ENCODE measurements at places on chromosomes 2 and 18. TPM values are rescaled to one million over a fixed set of nuclear protein-coding genes. Genes with fewer than 3 reads are reported as not detected.

- DNase-seq = no peak
Observed at GRCh38 chr18:75133721-75134610, 75.0 kb downstream of the PTGR3 start.

DNA sequence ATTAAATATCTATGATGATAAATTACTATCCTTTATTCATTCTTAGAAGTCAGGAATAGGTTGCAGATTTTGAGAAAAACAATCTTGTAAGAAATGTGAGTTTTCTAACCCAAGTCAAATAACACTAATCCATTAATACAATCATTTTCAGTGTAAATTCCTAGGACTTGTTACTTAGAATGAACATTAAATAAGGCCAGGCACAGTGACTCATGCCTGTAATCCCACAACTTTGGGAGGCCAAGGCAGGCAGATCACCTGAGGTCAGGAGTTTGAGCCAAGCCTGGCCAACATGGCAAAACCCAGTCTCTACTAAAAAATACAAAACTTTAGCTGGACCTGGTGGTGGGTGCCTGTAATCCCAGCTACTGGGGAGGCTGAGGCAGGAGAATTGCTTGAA is 45.8 kb upstream of the CDKL4 start:
- no peak for DNase-seq

GRCh38 chr2:231057590-231057989 is 923 bp downstream of the PSMD1 start:
- DNase-seq = no peak

GRCh38 chr18:44816050-44816449 is 135.4 kb downstream of the SETBP1 start:
- no peak for DNase-seq

DNA sequence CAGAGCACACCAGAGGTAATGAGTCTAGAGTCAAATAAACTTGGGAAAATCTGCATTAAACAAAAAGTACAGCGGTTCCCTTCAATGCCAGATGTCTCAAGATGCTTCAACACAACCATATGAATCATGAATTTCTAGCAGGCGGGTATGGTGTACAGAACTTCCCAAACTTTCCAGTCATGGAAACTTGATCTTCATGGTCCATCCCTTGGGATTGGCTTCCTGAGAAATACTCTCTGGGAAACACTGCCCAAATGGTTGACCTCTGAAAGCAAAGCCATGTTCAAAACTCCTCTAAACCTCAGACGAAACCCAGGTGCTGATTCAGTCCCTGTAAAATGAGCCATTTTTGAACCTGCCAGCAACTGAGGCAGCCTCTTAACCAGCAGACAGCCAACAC is 16.4 kb upstream of the TMEM247 start:
- DNase-seq = no peak

GRCh38 chr18:36465970-36466369 is 168.5 kb downstream of the FHOD3 start:
- no peak for DNase-seq

DNA sequence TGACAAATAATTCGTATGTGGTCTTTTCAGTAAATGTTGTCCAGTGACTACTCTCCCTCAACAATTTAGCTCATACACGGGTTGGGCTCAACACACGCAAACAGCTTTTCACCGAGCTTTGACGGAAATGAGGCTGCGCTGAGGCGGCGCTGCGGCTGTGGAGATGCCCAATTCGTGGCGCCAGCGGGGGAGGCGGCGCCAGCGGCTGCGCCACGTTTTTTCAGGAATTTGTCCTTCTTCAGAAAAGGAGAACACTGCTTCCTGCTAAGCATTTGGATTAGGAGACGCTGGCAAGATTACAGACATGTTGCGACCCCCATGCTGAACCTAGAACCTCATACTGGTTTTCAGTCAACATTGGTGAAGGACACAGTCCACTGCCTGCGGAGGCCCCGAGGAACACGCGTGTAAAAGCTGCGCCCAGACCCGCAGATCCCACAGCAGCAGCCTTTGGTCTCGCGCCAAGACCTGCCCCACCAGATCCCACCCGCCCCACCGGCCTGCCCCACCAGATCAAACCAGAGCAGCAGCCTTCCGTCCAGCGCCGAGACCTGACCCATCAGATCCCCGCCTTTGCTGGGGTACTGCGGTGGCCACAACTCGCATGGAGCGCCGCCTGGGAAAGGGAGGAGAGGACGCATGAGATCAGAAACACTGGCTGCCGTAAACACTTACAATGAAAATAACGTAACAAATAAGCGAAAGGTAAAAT is 173.8 kb downstream of the TMEM18 start:
- DNase-seq = no peak

DNA sequence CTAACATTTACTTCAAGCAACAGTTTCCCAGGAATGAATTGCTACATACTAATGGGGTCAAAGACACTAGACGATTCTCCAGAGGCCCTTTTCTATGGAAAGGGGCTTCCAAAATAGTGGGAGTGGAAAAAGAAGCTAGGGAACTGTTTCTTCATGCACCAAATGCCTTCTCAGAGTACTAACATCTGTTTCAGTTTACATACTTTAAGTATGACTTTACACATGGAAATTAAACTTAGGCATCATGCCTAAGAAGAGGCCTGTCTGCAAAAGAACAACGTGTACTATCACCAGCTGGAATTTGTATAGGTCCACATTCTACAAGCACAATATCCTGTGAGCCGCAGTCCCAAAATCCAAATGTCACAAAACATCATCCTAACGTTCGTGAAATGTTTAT is 29.4 kb upstream of the WDR75 start:
- DNase-seq = no peak

- DNase-seq = no peak
Observed at GRCh38 chr2:198186257-198186656, 381.9 kb downstream of the PLCL1 start.

DNA sequence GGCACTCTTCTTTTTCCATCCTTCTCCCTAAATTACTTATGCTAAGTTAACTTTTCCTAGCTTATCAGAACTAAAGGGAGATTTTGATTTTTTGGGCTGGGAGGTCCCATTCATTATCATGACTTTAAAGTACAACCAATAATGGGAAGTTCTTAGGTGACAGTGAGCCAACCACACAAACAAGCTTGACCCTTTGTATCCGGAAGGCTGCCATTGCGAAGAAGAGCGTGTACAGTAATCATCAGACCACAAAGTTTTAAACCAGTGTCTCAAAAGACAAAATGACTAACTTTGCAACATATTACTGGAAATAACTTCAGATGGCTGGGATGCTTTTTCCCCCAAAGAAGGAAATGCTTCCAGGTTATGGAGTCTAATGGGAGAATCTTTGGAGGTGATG is 298.1 kb downstream of the TGIF1 start:
- no peak for DNase-seq

DNA sequence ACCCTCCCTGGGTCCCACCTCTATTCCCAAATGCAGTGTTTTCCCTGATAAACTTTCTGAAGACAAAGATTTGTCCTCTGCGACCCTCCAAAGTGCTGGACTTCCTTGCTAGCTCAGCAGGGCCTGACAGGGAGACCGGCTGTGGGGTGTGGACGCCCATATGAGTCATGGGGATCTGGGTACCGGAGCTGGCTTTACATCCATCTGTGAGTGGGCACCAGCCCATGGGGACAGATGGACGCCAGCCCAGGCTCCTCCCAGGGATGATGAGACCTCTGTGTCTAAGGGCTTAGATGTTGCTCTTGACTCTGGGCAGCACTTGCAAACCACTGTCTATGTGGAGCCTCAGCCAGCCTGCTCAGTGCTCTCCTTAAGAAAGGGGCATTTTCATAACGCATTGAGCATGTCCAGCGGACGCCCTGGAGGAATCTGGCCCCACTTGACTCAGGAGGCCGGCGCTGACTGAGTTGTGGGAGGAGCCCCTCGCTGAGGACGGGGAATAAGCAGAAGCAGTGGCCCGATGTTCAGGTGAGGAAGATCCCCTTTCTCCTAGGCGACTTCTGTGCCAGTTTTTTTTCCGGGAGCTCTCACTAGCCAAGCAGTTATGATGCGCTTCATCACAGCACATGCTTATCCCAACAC is 229.4 kb upstream of the MYT1L start:
- DNase-seq = no peak

GRCh38 chr2:70010576-70011111 is 49.2 kb upstream of the ASPRV1 start:
- no peak for DNase-seq

DNA sequence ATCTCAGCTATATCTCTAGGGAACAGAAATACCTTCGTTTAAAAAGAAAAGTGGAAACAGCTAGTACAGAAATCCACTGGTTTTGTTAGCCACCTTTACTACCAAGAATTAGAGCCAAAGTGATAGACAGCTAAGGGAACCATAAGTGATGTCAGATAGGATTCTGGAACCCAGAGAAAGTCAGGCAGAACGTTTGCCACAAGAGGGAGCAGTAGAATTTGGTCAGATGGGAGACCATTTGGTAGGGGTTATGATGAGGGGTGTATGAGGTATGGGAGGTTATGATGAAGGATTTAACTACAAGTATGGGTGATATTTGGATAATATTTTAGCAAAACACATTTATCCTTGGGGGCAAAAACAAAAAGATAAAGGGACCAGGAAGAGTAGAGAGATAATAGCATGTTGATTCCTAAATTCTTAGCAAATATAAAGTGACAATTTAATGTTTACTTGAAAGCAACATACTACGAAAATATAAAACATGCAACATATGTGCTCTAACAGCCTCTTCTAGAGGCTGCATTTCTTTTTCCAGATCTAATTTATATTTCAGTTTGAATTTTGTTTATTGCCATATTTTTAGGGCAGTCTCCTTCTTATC is 3.3 kb downstream of the SLC8A1 start:
- DNase-seq = no peak

DNA sequence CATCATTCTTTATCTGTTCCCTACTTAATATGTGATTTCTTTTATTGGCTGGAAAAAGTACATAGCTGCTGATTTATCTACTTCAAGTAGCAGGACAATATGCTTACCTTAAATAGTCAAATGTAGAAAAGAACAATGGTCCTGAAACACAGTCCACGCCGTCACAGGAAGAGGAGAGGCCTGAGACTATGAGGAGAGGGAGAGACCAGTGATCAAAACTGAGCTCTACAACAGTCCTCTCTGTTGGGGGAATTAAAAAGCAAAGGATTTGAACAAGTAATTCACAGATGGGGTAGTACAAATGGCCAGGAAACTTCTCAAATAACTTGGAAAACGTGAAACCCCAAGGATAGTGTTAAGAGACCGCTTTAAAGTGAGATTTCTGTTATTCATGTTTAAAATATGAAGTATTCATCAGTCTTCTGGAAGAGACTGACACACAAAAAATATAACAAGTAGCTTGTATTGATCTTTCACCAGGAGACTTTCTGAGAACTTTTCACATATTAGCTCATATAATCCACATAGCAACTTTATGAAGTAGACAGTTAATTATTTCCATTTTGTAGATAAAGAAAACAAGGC is 20.2 kb downstream of the SCYGR8 start:
- no peak for DNase-seq

GRCh38 chr2:157726946-157727345 is 98.3 kb upstream of the ACVR1C start:
- no peak for DNase-seq

DNA sequence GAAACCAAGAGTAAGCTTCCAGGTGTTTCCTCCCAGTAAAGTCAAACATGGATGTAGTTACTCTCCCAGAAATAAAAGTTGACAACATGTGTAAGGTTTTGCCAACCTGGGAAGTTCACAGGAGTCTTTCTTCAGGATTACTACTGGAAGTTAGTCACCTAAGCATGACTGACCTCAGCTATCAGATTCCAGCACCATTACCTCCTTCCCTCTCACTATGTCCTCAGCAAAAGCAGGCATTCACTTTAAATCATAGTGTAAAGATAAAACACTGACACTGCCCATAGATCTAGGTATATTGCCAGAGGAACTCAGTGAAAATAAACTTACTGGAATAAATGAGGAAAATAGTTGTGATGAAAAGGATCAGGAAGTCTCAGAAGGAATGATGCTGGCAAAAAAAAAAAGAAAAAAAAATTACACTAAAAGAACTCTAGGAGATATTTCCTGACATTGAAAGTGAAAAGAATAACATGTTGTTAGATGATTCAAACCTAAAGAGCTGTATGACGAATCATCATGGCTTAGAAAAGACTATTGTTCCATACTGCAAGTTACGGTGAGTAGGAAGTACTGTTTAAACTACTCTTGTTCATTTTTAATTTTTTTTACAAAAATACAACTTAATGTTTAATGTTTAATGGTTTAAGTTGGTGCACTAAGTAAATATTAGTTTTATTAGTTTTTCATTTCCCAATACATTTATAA is 484.5 kb upstream of the ZNF804A start:
- no peak for DNase-seq

- DNase-seq = no peak
Observed at GRCh38 chr18:404061-404636, 96.4 kb downstream of the COLEC12 start.

DNA sequence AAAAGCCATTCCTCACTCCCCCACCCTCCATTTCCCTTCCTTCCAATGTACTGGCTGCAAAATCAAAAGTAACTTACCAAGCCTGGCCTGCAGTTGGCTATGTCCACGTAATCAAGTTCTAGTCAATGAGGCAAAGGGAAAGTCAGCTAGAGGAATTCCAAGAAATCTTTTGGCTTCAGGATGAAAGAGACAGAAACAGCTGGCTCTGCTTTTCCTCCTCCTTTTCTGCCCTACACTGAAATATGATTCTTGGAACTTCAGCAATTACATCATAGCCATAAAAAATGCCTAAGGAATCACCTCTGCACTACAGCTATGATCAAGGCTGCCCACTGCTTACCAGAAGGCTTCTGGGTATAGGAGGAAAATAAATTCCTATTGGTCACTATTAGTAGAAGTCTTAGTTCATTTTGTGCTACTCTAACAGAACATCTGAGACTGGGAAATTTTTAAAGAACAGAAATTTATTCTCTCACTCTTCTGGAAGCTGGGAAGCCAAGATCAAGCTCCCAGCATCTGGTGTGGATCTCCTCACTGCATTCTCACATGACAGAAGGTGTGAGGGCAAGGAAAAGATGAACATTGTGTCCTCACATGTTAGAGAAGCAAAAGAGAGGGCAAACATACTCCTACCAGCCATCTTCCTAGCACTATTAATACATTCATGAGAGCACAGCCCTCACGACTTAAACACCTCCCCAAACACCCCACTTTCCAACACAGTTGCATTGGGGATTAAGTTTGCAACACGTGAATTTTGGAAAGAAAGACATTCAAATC is 219.9 kb downstream of the TMX3 start:
- no peak for DNase-seq

Gene PRSS56
- total RNA-seq = not detected

Gene CDH19
- total RNA-seq = not detected

Gene REG3A
- not detected for total RNA-seq

Gene PMAIP1
- total RNA-seq = 96.2 TPM

Gene SETBP1
- total RNA-seq = 0.90 TPM

Gene EFR3B
- not detected for total RNA-seq

Gene DCC
- not detected for total RNA-seq

Gene FRZB
- not detected for total RNA-seq

Gene TRIM43
- not detected for total RNA-seq

Gene IL36A
- 0.53 TPM for total RNA-seq

Gene ANKRD30B
- total RNA-seq = not detected

Gene ST8SIA3
- not detected for total RNA-seq

Gene IL1RL1
- total RNA-seq = not detected

Gene ERBB4
- total RNA-seq = not detected

Data from CD8-positive, alpha-beta T cell (primary cell).